ENCODE measurements at places on chromosomes 11 and 22.

DNA sequence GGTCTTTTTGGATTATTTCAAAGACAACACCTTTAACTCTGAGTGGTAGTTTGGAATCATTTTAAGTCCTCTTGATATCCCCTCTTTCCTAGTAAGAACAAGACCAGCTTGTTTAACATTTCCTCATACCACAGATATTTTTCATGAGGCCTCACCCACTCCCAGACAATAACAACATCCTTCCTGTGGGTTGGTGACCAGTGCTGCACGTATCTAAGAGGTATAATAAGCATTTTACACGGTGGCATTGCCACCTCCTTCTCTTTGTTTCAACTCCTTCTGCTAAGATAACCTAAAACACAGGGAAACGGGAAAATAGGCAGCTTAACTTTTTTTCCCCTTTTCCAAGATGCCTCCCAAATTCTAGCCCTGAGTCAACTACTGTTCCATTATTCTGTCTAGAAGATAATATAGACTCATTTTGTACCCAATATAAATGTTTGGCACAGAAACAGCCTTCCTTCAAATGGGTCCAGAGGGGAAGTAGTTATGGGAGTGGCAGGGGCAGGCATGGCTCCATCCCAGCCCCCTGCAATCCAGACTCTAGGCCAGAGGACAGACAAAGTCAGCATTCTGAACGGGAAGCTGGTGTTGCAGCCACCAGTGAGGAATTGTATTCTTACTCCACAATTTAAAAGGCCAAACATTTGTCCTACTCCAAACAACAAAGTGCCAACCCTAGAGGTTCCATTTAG is 28.5 kb downstream of the MAML2 start:
- DNase-seq = peak; percentile 72

- no peak for DNase-seq
Measured at GRCh38 chr11:4887591-4887990, 5.9 kb downstream of the OR51T1 start.

DNA sequence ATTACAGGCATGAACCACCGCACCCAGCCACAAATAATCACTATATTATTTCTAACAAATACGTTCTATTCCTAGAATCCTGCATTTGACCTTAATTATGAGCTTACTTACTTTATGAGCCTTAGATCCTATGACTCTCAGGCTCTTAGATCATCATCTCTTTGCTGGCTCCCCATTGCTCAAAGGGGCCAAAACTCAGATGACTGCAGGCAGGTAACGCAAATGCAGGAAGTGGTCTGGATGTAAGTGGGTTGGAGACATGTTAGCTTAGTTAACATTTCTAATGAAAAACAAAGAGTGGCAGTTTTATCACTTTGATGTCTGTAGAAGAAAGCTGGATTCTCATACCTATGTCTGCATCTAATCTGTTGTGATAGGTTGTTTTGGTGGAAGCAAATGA is 23.4 kb downstream of the CCDC81 start:
- no peak for DNase-seq

GRCh38 chr11:569158-569885 is 6.9 kb upstream of the PHRF1 start:
- no peak for DNase-seq

GRCh38 chr11:46304605-46305179 is 27.2 kb downstream of the CREB3L1 start:
- DNase-seq = no peak

GRCh38 chr22:43317239-43317638 is 25.9 kb downstream of the SCUBE1 start:
- no peak for DNase-seq

GRCh38 chr22:16783930-16784354 is 41.3 kb downstream of the XKR3 start:
- DNase-seq = no peak

- no peak for DNase-seq
Measured at GRCh38 chr11:45518833-45519535, 146.4 kb downstream of the CHST1 start.

GRCh38 chr11:16778286-16778685 is 39.8 kb downstream of the C11orf58 start:
- DNase-seq = no peak

DNA sequence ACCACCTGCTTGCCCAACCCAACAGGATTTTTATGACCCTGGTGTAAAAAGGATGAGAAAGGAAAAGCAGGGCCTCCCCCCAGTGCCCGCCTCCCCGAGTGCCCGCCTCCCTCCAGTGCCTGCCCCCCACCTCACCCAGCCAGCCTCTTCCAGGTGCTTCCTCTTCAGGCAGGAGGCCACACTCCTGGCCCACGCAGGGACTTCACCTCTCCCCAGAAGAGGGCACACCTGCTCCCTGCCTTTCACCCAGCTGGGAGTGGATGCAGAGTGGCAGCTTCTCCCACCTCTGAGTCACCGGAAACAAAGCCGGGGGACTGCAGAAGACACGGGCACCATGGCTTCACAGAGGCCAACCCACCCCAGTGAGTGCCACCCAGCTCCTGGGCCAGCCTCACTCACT is 16.1 kb downstream of the CPT1A start:
- DNase-seq = no peak

GRCh38 chr11:61507962-61508861 is at the start of gene LRRC10B:
TSS of gene LRRC10B (plus strand) at chr11:61508749. CDS start at chr11:61508999, 250 bp downstream.
- DNase-seq = no peak

GRCh38 chr11:60765355-60765754 is 8.7 kb downstream of the MS4A15 start:
- no peak for DNase-seq

- peak; percentile 84 for DNase-seq
Measured at GRCh38 chr11:6572215-6572614, 31.2 kb downstream of the RRP8 start.

DNA sequence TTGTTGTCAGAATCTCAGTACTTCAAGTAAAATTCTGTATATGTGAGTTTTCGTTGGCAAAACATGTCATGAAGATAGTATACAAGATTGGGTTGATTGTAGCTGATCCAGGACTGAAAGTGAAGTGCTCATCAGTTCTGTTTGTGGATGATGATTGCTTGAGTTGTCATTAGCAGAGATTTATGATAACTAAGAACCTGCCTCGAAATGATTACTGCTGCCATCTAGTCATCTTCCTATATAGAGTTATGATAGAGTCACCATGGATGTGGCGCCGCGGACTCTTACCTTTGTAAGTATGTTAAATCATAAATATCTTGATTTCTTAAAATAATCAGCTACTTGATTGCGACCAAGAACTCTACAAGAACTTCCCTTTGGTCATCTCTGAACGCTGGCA is 27.9 kb upstream of the MYO18B start:
- no peak for DNase-seq

GRCh38 chr11:67664696-67665540 is 9.5 kb downstream of the ALDH3B2 start:
- no peak for DNase-seq

- no peak for DNase-seq
Measured at GRCh38 chr11:71481101-71481960, 28.3 kb downstream of the NADSYN1 start.

- DNase-seq = no peak
Measured at GRCh38 chr11:76716268-76716667, 45.7 kb upstream of the LRRC32 start.

GRCh38 chr11:122486793-122487495 is 168.6 kb upstream of the UBASH3B start:
- DNase-seq = peak; percentile 5

DNA sequence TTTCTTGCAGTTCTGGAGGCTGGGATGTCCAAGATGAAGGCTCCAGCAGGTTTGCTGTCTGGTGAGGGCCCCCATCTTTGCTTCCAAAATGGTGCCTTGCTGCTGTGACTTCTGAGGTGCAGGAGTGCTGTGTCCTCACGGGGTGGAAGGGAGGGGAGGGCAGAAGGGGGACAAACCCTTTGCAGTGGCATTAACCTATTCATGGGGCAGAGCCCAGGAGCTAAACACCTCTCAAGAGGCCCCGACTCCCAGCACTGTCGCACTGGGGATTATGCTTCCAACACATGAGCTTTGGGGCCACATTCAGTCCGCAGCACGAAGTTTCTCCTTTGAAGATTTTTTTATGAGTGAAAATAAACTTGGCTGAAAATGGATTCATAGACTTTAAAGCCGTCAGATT is 25.5 kb upstream of the OSBPL5 start:
- DNase-seq = no peak

- DNase-seq = no peak
Measured at GRCh38 chr11:2599561-2600189, 100.1 kb downstream of the KCNQ1OT1 start.

GRCh38 chr11:64703048-64703447 is 19.9 kb downstream of the NRXN2 start:
- no peak for DNase-seq

GRCh38 chr11:81839016-81839415 is 894.6 kb downstream of the FAM181B start:
- DNase-seq = no peak

GRCh38 chr22:46661221-46661851 is 41.1 kb downstream of the GRAMD4 start:
- DNase-seq = peak; percentile 76

- DNase-seq = peak; percentile 70
Measured at GRCh38 chr22:41512421-41513194, 31.7 kb downstream of the POLR3H start.

- DNase-seq = no peak
Measured at GRCh38 chr11:2090172-2091111, 48.7 kb downstream of the IGF2 start.

DNA sequence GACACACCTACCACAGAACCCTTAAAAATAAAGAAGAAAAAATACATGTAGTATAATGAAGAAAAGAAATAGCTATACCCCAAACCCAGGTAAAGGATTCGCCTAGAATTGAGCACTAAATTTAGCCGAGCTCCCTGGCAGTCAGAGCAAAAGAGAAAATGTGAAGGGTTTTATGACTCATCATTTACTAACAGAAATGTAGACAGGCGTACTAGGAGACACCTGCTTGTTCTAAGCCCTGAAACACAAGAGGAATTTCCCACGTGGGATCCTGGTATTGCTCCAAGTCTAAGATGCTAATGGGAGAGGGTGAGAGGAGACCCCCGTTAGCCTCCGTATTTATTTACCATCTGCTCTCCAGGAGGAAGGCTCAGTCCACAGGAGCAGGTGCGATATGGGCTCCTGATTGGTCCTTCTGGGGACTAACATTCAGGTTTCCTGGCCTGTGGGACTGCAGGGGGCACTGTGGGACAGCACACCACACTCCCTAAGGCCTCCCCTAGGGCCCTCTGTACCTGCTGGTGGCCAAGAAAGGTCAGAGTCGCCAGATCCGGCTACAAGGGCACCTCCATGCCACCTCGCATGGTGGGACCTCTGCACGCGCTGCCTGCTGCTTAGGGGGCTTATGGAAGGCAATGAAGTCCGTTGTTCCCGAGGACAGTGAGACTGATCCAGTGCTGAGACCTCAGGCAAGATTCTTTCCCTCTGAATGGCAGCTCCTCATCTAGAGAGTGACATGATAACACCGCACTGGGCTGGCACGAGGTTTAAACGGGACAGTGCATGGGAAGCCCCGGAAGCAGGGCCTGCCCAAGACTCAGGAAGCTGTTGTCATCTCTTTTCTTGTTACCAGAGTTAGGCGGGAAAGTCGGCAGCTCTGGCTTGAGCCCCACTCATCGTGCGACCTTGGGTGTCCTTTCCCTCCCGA is 25.8 kb downstream of the KCNC1 start:
- peak; percentile 39 for DNase-seq

GRCh38 chr11:33965032-33965431 is 73.2 kb upstream of the LMO2 start:
- DNase-seq = no peak

DNA sequence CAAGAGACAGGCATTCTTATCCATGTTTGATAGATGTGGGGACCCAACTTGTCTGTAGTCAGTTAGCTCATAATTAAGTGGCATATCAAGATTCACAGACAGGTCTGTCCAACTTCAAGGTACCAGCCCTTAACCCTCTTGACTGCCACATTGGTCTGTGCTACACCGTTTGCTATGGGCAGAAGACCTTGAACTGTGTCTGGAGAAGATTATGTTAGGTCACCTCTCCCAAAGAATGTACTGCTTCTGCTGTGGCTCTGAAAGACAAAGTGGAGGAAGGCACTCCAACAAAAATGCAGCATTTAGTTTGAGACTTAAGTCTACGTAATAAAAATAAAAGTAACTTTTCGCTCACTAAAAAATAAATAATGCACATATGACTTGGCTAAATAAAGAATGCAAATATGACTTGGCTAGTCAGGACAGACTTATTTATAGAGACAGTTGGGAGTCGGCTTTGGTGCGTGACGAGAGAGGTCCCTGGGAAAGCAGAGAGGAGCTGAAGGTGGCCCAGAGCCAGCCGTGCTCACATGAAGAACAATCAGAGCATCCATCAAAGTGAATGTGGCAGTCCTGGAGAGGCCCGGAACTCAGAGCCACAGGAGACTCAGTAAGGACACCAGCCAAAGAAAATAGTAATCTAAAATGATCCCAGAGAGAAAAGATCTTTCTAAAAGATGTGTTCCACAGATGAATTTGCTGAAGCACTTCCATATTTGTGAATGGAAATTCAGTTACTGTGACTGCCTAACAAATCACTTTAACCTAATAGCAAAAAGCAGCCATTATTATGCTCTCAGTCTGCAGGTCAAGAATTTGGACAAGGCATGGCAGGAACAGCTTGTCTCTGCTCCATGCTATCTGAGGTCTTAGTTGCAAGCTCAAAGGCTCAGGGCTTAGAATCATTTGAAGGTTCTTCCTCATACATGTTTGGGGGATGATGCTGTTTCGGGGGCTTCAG is 35.0 kb downstream of the CWC15 start:
- DNase-seq = peak; percentile 92

Data from IMR-90 (cell line).